Stimulated activated CD8-positive, alpha-beta memory T cell treated with anti-CD3 and anti-CD28 coated beads, Interleukin-15, amount 100 ng/mL, for 4 hours (primary cell): ENCODE measurements at places on chromosomes 4 and X.

GRCh38 chrX:129091097-129091496 lies 432.2 kb downstream of the SMARCA1 start:
- DNase-seq = no peak

DNA sequence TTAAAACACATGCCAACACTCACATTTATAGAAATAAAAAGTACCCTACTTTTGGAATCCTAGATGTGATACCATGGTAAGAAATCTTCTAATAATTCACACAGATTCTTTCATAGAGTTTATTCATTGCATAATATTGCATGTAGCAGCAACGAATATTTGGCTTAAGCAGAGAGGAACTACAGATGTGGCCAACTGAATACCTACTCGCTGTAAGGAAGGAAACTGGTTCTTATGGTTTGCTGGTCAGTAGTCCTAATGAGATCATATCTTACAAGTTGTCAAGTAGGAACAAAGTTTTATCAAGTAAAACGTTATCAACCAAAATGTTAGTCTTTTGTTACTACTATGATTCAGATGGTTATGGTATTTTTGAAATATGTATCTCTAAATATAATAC lies 996.1 kb downstream of the PDHA2 start:
- no peak for DNase-seq

- no peak for DNase-seq
These were observed 134.2 kb downstream of the SHROOM3 start for GRCh38 chr4:76569225-76569624.

DNA sequence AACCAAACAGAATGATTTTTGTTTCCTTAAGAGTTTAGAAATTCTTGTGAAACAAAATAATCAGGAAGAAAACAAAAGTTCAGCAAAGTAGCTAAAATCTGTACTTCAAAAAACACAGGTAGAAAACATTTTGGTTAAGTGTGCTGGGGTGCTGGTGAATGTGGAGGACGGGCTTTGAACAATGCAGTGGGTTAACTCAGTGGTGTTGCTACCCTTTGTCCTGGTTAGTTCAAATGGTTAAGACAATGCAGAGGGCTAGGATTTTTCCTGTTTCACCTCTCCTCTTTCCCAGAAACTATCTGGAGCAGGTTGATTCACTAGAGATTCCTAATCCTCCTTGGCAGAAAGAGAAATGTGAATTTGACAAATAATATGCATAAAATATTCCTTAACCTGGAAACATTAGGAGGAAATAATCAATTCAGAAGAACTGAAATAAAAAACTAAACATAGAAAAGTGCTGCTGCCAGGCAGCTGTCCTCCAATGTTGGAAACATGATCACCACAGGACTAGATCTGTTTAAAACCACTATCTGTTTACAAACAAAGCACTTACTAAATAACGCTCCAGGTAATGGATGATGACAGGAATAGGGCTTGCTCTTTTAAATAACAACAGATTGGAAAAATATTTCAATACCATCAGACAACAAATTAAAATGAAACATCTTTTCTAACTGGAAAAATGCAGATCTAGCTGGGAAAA lies 148.9 kb downstream of the MAML3 start:
- DNase-seq = no peak

- no peak for DNase-seq
These were observed at the start of gene YY2 for GRCh38 chrX:21855937-21856415. YY2 (plus strand) TSS chrX:21855987; CDS start chrX:21856485, 498 bp downstream.

- no peak for DNase-seq
These were observed 151.5 kb downstream of the PTTG2 start for GRCh38 chr4:38111717-38112116.

DNA sequence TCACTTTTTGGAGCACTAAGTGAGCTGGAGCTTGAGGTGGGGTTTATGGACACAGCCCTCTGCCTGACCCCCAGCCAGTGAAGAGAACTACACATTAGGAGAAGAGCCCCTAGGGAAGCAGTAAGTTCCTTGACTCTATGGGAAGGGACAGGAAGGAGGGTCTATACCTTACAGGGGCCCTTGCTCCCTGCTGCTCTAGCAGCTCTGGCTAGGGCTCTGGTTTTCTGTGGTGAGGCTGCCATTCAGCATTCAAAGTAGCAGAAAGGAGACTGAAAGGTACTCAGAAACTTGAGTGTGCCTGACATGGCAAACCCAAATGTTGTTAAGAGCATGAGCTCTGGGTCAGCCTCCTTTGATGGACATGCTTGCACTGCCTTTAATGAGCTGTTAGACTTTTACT lies 144.0 kb upstream of the KIT start:
- no peak for DNase-seq

- no peak for DNase-seq
These were observed 78.9 kb downstream of the RRAGB start for GRCh38 chrX:55796496-55796895.

- no peak for DNase-seq
These were observed 64.3 kb downstream of the PDLIM5 start for GRCh38 chr4:94516067-94516466.

DNA sequence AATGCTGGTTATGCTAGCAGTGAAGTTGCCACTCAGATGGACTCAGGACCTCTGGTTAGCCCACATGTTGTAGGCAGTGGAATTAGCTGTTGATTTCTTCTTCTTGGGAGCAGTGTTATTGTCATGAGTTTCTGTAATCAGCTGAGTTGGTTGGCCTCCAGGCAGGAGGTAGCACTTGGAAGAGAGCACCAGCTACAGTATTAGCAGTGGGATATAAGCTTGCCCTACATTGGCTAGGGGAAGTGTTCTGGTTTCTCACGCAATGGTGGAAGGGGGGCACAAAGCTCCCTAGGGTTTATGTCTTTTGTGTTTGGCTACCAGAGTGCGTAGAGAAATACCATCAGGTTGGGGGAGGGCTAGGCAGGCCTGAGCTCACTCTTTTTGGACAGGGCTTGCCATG lies 34.0 kb upstream of the UCP1 start:
- DNase-seq = no peak

DNA sequence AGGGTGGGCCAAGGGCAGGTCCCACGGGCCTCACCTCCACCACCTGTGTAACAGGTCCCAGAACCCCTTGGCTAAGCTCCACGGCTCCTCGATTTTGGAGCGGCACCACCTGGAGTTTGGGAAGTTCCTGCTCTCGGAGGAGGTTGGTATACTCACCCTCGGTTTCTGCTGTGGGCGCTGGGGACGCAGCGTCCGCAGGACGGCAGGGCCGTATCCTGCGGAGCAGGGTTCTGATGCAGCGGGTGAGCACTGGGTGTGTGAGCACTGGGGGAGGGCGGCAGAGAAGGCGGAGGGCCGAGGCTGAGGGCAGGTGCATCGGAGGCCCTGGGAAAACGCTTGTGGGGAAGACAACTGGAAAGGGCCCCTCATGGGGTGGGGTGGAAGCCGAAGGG lies 11.0 kb downstream of the ATP5ME start:
- DNase-seq = no peak

DNA sequence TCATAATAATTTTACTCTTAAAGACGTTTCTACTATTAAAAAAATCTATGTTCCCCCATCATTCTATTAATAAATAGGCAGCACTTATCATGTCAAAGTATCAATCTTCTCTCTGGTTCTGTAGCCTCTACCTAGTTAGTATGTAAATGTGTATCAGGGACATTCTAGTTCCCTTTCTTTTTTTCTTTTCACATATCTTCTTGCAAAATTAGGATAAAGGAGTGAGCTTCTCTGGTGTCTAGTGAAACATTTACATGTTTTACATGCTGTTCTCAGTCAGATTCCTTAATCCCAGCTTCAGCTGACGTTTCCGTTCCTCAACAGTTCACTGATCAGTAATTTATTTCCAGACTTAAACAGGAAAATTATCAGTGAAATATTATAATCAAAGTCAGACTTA lies 11.8 kb downstream of the PCDH10 start:
- DNase-seq = no peak

GRCh38 chr4:189048119-189048518 lies 892.6 kb upstream of the FRG1 start:
- no peak for DNase-seq

DNA sequence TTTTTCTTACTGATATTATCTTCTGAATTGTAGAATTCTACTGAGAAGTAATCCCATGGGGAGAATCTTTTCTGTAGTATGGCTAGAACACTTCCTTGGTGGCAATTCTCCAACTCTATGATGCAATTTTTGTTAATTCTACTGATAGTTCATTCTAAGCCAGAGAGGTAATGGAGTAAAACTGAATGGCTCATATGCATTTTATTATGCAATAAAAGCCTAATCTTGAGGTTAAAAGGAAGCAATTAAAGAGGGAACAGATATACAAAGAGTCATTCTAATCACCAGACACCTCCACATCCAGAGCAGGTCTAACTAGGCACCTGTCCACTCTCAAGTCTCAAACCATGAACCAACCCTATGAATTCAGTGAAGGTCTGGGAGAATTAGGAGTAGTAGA lies 9.7 kb downstream of the RAP2C start:
- DNase-seq = no peak

GRCh38 chrX:123072686-123073385 lies 111.2 kb upstream of the GRIA3 start:
- no peak for DNase-seq

DNA sequence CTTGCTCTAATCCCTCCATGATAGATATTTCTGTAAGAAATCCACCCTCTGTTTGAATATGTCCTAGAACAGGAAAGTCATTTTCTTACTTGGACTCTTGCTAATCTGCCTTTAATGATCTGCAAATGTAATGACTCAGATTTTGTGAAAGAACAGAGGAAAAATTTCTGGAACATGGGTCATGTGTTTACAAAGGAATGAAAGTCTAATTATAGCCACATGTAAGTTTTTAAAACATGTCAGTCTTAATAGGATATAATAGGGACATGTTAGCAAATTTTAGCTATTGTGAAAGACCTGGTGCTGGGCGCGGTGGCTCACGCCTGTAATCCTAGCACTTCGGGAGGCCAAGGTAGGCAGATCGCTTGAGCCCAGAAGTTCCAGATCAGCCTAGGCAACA lies 47.6 kb downstream of the GRK4 start:
- DNase-seq = no peak

DNA sequence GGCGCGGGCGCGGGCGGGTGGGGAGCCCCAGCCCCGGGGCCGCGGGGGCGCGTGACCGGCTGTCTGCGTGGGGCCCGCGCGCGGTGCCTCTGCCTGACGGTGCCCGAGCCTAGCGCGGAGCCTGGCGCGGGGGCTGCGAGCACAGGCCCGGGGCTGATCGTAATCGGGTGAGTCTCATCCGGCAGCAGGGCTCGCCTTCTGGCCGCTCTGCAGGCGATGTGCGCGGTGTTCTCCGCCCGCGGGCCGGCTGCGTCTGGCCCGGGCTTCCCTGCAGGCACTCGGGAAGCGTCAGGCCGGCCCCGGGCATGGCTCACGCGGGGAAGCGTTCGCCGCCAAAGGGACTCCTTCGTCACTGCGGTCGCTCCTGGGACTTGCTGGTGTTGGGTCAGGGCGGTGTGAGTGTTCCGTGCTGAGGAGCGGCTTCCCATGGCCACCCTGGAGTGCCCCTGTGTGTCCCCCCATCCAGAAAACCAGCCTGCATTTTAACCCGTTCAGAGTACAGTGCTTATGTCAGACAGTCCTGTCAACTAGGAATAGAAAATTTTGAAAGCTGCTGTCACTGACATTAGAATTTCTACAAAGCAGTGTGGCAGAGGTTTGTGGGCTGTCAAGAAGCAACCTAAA lies 40.6 kb downstream of the FAM149A start:
- DNase-seq = no peak

GRCh38 chrX:72062916-72063315 lies 68.8 kb downstream of the RTL5 start:
- DNase-seq = no peak

- no peak for DNase-seq
These were observed 81.5 kb upstream of the TEX13D start for GRCh38 chrX:124250835-124251437.

DNA sequence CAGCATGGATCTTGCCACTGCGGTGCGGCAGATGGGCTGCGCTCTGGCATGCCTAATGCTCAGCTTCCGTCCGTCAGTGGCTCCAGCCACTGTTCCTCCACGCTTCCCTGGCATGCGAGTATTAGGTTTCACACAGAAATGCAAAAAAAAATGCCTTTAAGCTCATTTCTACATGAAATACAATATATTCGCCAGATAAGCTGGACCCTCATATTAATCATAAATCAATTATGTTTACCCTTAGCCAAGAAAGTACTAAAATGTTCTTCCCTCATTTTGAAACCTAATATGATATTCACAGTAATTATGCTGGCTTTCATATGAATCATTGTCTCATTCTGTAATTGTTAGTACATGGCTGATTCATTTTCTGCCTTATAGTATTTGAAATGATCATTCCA lies 115.5 kb upstream of the FAM241A start:
- DNase-seq = no peak

DNA sequence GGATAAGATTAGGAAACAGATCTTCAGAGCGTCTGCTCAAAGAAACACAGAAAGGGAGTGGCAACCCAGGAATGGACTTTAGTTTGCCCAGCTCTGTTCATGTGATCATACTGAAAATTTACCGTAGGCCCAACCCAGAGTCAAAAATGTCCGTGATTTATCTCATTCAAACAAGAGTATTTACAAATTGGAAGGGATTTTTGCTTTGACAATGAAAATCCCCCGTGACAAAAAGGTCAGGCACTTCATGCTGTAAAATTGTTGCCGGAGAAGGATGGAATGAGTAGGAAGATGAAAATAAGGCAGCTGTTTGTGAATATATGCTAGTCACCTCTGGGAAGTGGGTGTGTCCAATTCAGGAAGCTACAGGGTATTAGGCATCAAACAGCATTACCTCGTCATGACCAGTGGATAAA lies 1.2 kb downstream of the SULT1B1 start:
- no peak for DNase-seq

DNA sequence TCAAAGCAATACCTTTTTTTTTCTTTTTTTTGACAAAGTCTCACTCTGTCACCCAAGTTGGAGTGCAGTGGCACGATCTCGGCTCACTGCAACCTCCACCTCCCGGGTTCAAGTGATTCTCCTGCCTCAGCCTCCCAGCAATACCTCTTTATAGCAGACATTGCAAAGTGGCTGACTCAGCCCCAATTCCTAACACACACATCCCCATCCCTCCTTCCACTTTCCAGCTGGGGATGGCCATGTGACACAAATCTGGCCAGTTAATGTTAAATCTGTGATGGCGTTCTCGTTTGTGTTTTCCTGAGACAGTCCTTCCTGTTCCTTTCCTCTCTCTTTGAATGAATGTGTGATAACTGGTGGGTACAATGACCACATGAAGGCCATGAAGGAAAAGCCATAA lies 276.2 kb upstream of the KLF3 start:
- no peak for DNase-seq

- peak; percentile 36 for DNase-seq
These were observed 53.1 kb downstream of the STX18 start for GRCh38 chr4:4488405-4489404.
